OCI-LY7 (cell line): ENCODE measurements at places on chromosomes 4 and X. TPM values are rescaled to one million over a fixed set of nuclear protein-coding genes. Genes with fewer than 3 reads are reported as not detected.

CTPS2 gene
- total RNA-seq, result 21.3 and 25.2 TPM in 2 replicates

SULT1B1 gene
- 0.08 TPM in 1 of 2 replicates, not detected in the other for total RNA-seq

FOXO4 gene
- 12.1 and 12.8 TPM in 2 replicates for total RNA-seq

RXFP1 gene
- total RNA-seq, result not detected in 2 replicates

SHROOM4 gene
- total RNA-seq, result not detected in 2 replicates

RPL10 gene
- total RNA-seq, result 2,447 and 2,466 TPM in 2 replicates

CNGA1 gene
- total RNA-seq, result not detected in 2 replicates

PCYT1B gene
- not detected in 2 replicates for total RNA-seq

BEX5 gene
- total RNA-seq, result not detected in 2 replicates

ZNF157 gene
- total RNA-seq, result 1.4 and 1.7 TPM in 2 replicates

IL3RA gene
- total RNA-seq, result not detected in 2 replicates

FGG gene
- total RNA-seq, result not detected in 2 replicates

FABP2 gene
- total RNA-seq, result not detected in 2 replicates

BEND2 gene
- not detected in 2 replicates for total RNA-seq

ZMYM3 gene
- total RNA-seq, result 40.3 and 41.4 TPM in 2 replicates

PRR32 gene
- not detected in 2 replicates for total RNA-seq

TMEM156 gene
- 29.4 and 35.7 TPM in 2 replicates for total RNA-seq

USP27X gene
- total RNA-seq, result 1.8 and 2.0 TPM in 2 replicates

HMX1 gene
- total RNA-seq, result not detected in 2 replicates

MEPE gene
- not detected in 2 replicates for total RNA-seq

MAGEA2 gene
- not detected in 2 replicates for total RNA-seq

NSG1 gene
- 35.5 and 36.6 TPM in 2 replicates for total RNA-seq

TEX13D gene
- not detected in 2 replicates for total RNA-seq

ABCG2 gene
- total RNA-seq, result not detected in 2 replicates

TMEM150C gene
- not detected in 2 replicates for total RNA-seq

CCDC120 gene
- total RNA-seq, result 3.6 and 4.1 TPM in 2 replicates

CSN2 gene
- not detected in 2 replicates for total RNA-seq

RASGEF1B gene
- 5.7 and 9.8 TPM in 2 replicates for total RNA-seq

CABS1 gene
- not detected in 2 replicates for total RNA-seq

CTAG1B gene
- not detected in 2 replicates for total RNA-seq

TLL1 gene
- 2.9 and 3.9 TPM in 2 replicates for total RNA-seq

BGN gene
- not detected in 2 replicates for total RNA-seq

IQCM gene
- not detected in 2 replicates for total RNA-seq

TXK gene
- total RNA-seq, result 0.11 and 0.41 TPM in 2 replicates
